ENCODE measurements at places on chromosomes 4 and X.
A peak's percentile ranks its signal among the peaks of the same experiment; 100 is the strongest.

- DNase-seq: no peak
Measured at GRCh38 chr4:155419266-155419665, 42.5 kb upstream of the MAP9 start.

GRCh38 chr4:187175197-187175596 lies 451.5 kb upstream of the FAT1 start:
- no peak for DNase-seq

- no peak for DNase-seq
Measured at GRCh38 chr4:8110071-8110986, 48.3 kb downstream of the ABLIM2 start.

- no peak for DNase-seq
Measured at GRCh38 chr4:84648863-84649647, 66.1 kb downstream of the CDS1 start.

DNA sequence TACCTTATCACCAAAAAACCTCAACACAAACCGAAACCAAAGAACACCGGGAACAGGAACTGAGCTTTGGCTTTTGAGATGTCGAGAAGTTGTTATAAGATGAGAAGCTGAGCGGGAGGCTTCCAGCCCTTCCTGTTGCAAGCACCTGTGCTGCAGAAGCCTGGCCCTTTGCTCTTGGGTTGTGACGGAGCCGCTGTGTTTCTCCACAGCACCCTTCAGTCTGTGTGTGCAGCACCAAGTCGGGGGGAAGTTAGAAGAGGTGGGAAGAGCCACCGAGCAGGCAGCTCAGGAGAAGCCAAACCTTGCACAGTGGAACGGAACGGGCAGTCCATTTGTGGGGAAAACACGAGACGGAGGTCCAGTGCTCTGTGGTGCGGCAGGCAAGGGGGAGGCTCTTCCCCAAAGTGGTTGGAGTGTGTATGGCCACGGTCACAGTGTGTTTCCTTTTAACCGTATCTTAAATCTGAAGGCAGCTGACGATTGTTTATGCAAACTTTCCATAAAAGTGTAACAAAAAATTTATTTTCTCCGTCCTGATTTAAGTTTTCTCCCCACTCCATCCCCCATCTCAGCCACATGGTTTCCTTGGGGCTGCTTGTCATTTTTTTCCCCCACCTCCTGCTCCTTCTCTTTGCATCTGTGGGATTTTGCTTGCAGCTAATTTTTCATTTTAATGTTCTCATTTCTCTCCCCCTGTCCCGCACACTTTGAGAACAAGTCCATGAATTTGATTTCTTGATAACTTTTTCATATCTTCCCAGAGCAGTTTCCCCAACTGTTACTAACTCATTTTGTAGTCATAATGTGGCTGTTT lies 123.7 kb downstream of the STOX2 start:
- DNase-seq: no peak

GRCh38 chr4:146349306-146349705 lies 135.0 kb downstream of the REELD1 start:
- DNase-seq: no peak

DNA sequence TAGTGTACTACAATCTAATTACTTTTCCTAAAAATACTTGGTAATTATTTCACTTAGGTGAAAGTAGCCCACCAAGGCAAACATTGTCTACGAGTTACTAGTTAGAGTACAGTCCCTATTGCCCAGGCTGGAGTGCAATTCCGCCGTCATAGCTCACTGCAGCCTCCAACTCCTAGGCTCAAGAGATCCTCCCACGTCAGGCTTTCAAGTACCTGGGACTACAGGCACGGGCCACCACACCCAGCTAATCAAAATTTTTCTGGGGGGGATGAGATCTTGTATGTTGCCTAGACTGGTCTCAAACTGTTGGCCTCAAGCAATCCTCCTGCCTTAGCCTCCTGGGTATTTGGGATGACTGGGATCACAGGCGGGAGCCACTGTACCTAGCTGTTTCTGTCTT lies 21.9 kb downstream of the FAM193A start:
- no peak for DNase-seq

DNA sequence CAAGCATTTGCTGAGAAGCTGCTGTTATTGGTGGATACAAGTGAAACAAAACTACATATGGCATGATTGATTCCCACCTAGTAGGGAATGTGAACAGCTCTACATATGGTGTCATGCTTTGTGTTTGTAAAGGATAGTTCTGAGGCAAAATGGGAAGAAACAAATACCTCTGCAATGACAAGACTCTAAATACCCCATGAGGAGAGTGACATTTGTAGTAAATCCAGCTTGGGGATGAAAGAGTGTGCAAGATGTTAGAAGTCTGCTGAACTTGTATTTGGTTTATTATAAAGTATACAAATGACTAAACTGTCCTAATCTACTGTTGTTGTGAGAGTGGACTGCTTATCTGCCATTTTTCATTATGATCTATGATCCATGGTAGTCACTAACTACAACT lies 120.8 kb upstream of the HS3ST1 start:
- DNase-seq: no peak

DNA sequence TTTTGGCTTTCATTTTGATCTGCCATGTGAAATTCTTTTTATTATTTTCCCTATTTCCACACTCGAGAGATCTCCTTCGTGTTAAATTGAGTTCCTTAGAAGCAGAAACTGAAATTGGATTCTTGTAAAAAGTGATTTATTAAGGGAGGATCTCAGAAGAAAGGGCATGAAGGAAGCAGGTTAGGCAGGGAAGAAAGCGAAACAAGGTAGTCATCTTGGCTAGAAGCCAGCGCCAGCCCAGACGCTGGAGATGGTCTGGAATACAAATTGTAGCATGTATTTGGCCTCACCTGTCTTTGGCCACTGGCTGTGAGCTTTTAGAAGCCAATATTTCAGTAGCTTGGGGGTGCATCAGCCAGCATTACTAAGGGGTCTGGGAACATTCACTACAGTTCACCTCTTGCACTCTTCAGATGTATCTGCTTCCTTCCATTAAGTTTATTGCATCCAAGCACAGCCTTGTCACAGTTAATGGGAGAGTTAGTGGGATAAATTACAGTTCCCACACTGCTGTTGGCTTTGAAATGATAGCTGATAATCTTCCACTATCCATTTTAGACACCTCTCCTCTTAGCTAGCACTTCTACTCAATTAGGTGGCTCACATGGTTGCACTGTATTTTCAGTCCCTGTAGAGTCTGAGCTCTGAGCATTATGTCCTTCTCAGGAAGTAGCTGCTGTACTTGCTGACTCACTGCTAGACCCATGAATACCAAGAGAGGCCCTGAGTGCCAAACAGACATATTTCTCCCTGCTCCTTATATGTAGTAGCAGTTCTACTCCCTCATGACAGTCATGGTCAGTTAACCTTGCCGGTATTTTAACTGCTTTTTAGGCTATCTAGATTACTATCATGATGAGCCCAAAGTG lies 14.6 kb downstream of the GRXCR1 start:
- no peak for DNase-seq

- DNase-seq: peak; percentile 24
Measured at GRCh38 chr4:88697141-88697540, 488 bp downstream of the NAP1L5 start.

DNA sequence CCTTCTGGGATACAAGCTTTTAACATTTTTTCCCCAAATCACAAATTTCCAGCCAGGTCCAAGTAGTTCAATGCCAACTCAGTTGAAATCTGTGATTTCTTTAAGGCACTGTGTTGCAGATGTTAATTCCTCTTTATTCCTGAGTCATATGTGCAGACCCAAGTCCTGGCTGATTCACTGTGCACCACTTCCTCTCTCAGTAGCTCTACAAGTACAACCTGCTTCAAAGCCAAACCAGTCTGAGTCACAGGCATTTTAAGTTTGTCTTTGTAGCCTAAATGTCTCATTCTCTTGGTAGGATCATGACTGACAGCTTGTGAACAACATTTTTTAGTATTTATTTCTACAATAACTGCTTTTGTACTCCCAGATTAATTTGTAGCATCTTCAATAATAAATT lies 165.6 kb upstream of the S100G start:
- peak; percentile 93 for DNase-seq

GRCh38 chr4:78661921-78662521 lies 110.5 kb downstream of the ANXA3 start:
- DNase-seq: peak; percentile 76

DNA sequence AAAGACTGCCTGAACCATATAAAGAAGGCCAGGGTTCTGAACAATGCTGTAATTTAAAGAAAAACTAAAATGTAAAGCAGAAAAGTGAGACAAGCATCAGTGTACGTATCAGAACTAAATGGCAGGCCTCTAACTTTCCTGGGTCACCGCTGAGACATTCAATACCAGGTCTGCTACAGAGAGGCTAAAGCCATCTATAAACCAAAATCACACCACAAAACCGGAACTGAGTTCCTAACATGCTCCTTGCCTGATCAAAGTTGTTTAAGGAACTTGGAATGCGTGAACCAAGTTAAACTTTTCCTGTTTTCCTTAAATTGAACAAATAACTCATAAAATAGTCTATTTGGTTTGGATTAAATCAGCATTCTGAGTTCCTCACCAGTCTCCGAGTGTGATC lies 55.3 kb upstream of the TECRL start:
- no peak for DNase-seq

- no peak for DNase-seq
Measured at GRCh38 chr4:123698556-123698955, 302.0 kb downstream of the SPRY1 start.

DNA sequence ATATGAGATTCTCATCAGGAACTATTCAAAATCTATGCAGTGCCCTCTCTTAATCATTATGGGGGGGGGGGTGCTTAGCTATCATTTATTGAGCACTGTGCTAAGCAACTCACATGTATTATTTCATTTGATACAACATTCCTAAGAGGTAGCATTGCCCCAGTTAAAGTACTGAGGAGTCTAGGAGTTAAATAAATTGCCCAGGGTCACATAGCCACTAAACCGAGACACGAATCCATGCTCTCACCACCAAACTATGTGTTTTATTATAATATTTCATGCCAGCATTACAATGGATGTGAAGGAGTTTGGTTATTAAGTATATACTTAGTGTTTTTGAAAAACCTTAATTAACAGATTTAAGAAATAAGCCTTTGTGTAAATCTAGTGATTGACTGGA lies 131.4 kb downstream of the CBR4 start:
- no peak for DNase-seq

DNA sequence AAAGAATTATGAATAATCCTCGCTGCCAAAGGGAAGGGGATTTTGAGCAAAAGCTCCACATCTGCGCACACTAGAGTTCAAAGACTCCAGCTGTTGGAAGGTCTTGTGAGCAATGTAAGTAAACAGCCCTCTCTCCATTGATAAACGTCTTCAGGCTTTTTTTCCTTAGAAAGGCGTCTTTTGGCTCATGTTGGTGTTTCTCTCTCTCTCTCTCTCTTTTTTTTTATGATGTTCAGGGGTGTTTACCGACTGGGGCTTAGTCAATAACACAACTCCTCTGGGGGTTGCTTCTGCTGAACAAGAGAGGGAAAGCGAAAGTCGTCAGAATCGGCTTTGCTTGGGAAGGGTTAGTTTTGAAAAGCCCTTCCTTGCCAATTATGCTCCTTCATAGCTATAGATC lies 53.2 kb upstream of the C1QTNF7 start:
- DNase-seq: no peak

- no peak for DNase-seq
Measured at GRCh38 chr4:89119166-89119565, 7.8 kb downstream of the TIGD2 start.

DNA sequence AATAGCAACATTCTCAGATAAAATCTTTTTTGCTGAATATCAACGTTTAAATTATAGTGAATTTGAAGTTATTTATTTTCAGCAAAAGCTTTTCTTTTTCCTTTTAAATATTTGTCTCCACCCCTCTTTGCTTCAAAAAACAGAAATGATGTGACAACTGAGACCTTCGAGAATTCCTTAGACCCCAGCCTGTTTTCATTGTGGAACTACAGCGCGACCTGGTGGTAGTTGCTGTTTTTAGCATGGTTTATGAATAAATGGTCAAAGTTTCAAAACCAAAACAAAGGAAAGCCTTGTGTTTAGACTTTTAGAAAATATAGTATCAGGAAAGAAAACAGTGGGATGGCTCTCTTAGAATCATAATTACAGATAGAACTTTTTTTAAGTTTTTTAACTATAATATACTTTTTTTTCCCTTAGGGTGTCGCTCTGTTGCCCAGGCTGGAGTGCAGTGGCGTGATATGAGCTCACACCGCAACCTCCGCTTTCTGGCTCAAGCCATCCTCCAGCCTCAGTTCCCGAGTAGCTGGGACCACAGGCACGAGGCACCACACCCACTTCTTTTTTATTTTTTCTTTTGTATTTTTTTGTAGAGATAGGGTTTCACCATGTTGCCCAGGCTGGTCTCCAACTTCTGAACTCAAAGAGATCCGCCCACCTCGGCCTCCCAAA lies 26.8 kb upstream of the TMEM184C start:
- peak; percentile 72 for DNase-seq

DNA sequence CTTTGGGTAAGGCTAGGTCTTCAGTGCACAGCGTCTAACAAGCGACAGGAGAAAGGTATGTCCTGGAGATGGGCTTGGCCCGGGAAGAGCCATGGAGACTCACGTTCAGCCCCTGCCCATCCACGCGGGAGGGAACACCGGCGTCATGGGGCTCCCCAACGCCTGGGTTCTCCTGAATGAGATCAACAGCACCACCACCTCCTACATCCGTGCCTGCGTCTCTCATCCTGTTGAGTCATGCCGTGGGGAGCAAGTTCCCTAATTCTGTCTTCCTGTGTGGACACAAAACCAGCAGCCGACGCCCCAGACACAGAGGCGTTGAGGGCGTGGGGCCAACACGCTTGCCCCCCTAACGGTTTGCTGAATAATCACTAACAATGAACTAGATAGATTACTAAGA lies 20.1 kb upstream of the IL3RA start:
- peak; percentile 21 for DNase-seq

- no peak for DNase-seq
Measured at GRCh38 chr4:158739600-158739999, 16.4 kb upstream of the PPID start.

DNA sequence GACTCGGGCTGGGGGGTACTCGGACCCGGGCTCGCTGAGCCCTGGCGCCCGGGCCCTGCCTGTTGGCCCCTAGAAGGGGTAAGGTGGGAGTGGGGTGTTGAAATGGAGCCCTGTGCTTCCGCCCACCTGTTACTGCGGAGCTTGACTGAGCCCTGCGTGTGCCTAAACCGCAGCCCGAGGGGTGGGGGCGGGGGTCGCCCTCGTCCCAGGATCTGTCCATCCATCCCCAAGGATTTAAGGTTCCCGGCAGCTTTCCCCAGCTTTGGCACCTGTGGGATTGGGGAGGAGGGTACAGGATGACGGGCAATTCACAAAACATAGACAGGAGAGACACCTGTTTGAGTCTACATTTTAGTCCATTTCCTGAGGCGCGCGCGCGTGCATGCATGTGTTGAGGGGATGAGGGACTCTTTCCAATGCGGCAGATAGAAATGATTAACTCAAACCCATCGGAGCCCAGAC lies 779 bp downstream of the GABRQ start:
- DNase-seq: no peak

GRCh38 chrX:53255738-53256191 lies 25.6 kb downstream of the IQSEC2 start:
- DNase-seq: no peak

GRCh38 chr4:1027915-1028238 lies 16.5 kb downstream of the FGFRL1 start:
- no peak for DNase-seq

DNA sequence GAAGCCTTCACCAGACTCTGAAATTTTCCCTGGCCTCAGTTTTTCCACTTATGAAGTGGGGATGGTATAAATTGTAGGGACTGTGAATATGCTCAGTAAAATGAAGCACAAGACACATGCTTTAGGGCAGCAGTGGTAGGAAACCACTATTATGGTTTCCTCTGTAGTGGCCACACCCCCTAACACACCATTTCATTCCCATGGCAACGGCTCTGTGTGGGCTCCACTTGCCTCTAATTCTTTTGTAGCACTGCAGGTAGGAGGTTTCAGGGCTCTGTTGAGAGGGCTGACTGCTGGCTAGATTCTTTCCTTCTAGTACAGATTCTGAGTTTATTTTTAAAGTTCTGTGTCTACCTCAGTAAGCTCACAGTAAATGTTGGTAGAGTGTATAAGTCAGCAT lies 3.5 kb upstream of the VMA21 start:
- DNase-seq: no peak

All from fibroblast of skin of right quadriceps (primary cell).